Hematopoietic multipotent progenitor cell treated with erythropoietin and hydrocortisone succinate and interleukin-3 and kit ligand, for 8 days (in vitro differentiated cells): ENCODE measurements at places on chromosomes 12 and 14.
A peak's percentile ranks its signal among the peaks of the same experiment; 100 is the strongest.

DNA sequence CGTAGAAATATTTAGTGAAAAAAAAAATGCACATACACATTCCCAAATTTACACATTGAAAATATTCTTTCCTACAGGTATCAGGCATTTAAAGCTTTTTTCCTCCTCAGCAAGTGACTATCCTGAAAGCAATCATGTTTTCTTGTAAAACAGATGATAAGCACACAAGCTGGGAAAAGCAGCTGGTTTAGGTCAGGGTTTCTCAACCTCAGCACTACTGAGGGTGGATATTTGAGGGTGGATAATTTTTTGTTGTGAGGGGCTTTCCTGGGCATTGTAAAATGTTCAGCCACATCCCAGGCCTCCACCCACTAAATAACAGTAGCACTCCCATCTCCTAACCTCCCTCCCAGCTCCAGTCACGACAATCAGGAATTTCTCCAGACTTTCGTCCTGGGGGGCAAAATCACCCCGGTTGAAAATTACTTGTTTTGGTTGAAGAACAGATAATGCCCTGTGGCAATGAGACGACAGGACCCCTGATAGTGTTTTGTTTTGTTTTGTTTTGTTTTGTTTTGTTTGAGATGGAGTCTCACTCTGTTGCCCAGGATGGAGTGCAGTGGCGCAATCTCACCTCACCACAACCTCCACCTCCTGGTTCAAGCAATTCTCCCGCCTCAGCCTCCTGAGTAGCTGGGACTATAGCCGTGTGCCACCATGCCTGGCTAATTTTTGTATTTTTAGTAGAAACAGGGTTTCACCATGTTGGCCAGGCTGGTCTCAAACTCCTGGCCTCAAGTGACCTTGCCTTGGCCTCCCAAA lies 15.0 kb upstream of the NT5DC3 start:
- no peak for DNase-seq

DNA sequence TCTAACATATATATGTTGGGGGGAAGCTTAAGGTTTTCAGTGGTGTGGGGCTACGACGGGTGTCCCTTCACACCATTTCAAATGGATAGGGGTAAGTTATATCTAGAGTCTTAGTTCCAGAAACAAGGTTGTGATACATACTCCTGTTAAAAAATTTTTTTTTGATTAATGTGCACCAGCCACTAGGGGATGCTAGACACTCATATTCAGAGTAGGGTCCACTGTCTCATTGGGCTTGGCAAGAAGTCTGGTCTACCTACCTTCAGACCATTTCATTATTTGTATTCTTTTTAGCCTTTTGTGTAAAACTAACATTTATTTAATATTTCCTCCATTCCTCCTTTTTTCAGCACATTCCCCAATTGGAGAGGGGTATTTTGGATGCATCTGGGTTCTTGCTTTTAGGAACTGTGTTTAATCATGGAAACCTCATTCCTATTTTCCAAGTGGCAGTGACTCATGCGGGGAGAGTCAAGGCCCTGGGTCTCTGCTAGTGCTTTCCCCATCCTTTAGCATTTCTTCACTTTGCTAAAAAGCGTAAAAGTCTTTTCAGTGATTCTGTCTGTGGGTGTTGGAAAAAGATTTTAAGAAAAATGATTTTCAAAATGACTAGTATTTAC lies 33.4 kb downstream of the ANO4 start:
- DNase-seq = peak; percentile 27

GRCh38 chr12:120652656-120653435 lies 12.4 kb downstream of the CABP1 start:
- no peak for DNase-seq

DNA sequence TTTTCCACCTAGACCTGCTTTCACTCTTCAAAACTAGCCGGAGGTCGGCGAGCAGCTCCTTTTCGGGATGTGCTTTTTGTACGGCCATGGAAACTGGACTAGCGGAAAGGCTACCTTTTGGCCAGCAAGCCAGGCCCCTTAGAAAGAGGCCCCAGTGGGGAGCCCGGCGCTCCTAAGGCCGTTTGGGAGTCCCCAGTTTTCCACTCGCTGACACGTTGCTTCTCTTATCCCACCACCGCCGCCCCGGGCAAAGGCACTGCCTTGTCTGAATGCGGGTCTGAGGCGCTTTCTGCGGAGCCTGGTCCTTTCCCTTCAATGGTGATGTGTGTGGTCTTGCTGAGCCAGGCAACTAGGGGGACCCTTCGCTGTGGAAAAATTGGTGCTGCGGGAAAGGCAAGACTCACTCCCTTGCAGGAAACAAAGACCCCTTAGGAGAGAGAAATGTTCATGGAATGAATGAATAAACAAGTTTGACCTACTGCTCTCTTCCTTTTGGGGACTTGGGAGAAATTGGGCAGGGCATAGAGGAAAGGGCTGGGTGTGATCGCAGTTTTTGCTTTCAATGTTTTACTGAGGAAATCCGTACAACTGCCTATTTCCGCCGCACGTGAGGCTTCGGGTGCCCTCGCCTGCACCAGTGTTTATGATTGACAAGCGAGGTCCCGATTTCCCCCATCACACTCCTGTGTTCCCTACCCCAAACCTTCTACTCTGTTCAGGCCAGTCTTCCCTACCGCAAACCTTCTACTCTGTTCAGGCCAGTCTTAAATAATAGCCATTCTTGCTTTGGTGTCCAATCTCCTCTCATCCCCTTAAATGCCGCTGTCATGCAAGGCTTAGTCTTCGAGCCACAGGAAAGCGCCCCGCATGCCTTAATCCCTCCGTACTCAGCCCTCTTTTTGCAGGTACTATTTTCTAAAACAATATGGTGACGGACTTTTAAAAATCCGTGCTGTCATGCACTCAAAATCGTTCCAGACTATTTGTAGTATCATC lies 1.0 kb upstream of the SLC38A2 start:
- DNase-seq = peak; percentile 52

DNA sequence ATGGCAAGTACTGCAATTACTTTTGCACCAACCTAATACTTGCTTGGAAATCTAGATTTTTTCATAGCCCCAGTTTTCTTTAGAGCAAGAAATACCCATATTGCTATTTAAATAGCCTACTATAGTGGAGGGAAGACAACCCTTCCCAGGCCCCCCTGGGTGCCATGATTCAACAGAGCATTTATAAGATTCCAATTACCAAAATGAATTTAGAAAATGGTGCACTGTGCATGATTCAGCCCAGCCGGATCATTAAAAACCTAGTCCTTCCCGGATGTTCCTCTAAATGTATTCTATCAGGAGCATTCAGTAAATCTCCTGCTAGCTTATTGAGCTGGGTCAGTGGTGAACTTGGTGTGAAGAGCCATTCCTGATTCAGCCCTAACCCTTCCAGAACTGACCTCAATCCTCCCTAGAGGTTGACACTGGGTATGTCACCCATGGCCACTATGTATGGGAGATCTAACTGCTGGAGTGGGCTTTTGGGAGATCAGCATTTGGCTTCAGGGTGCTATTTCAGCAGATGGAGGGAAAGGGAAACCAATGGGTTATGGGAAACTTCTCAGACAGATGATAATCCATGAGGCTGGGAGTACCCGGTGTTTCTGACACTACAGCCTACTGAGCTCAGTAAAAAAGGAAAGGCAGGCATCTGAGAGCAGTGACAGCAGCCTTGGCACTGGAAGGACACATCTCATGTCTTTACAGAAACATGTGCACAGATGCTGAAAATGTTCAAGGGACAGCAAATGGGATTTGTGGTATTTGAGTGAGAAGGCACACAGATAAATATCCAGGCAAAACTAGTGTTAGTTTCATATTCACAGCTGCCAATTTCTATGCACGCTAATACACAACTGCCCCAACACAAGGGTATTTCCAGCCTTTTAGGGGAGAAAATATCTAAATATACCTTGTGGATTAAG lies 258.9 kb downstream of the DPF3 start:
- DNase-seq = no peak

GRCh38 chr12:68497702-68498101 lies 113.0 kb upstream of the RAP1B start:
- peak; percentile 71 for DNase-seq

DNA sequence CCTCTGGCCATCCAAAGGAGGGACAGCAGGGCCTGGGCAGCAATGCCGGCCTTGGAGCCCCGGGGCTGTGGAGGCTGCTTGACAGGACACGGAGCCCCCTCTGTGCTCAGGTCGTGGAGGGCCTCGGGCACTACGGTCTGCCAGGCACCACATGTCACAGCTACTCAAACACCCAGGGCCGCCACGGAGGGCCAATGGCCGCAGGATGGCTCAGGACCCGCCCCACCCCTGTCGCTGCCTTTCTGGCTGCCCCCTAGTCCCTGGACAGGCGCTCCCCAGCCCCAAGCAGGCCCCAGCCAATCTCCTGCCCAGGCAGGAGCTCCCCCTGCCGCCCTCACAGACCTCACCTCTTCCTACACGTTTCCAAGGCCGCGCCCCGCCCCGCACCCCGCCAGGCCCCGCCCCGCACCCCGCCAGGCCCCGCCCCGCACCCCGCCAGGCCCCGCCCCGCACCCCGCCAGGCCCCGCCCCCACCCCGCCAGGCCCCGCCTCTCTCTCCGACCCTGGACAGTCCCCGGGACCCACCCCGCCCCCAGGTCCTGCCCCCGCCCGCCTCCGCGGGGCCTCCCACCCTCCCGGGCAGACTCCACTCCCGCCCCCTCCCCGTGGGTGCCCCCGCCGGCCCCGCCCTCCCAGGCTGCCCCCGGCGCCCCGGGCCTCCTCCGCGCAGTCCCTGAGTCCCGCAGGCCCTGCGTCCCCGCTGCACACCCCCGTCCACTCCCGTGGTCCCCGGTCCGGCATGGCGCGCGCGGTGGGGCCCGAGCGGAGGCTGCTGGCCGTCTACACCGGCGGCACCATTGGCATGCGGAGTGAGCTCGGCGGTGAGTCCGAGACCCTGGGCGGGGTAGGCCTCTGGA lies at the start of gene ASPG:
Gene ASPG, plus strand, starts transcription at position 669 of the 857 bp plus-strand sequence. Its CDS starts 71 bp downstream, at position 740.
- DNase-seq = no peak

- DNase-seq = no peak
Observed at GRCh38 chr12:94799136-94799535, 148.8 kb upstream of the TMCC3 start.

DNA sequence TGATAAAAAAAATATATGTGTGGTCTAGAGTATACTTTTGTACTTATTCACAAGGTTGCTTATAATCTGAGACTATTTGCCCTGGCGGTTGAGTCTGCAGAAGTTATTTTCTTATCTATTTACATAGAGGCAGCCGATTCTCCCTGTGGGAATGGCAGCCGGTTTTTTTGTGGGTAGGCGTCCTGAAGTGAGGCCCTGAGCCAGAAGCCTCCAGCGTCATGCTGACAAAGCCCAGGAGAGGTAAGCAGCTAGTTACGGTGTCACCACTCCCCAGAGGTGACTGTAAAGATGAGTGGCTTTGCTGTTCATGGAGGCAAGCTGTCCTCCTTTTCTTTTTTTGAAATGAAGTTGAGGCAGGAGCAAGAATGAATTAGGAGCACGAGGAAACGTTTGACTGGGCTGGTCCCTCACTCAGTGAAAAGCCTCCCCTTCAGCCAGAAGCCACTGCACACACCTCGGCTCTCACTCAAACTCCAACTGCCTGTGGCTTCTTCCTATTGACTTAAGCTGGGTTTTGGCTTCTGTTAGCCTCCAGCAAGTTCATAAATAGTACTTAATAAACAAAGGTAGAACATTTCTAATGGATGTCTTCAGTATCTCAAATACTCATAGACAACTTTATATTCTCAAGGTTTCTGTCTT lies 21.5 kb downstream of the PAX9 start:
- DNase-seq = no peak

DNA sequence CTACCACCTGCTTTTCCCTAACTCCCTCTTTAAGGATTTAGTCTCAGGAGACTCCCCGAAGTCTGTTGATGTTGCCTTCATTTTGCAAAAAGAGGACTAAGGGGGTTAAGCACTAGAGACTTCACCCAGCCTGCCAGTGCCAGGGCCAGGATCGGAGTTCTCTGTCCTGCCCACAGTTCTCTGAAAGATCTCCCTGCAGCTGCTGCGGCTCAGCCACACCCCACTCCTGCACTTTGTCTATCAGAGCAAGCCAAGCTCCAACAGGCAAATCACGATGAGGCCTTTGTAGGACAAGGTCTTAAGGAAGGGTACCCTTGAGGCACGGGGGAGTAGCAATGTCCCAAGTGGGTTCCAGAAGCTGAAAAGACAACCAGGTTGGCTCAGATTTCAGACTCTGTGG lies 148.8 kb upstream of the EGLN3 start:
- DNase-seq = peak; percentile 6

DNA sequence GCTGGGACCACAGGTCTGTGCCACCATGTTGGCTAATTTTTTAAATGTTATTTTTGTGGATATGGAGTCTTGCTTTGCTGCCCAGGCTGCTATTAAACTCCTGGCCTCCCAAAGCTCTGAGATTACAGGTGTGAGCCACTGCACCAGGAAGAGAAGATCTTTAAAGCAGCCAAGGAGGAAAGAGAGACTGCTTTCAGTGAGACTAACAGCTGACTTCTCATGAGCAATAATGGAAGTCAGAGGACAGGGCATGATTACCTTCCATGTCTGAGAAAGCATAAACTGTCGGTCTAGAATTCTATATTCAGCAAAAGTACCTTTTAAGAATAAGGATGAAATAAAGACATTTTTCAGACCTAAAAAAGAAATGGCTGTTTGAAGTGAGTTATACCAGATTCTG lies 57.3 kb upstream of the CHGA start:
- no peak for DNase-seq

GRCh38 chr14:102507081-102507856 lies 2.3 kb downstream of the ANKRD9 start:
- DNase-seq = no peak

- peak; percentile 31 for DNase-seq
Observed at GRCh38 chr12:51593539-51593938, 2.5 kb downstream of the SCN8A start.

DNA sequence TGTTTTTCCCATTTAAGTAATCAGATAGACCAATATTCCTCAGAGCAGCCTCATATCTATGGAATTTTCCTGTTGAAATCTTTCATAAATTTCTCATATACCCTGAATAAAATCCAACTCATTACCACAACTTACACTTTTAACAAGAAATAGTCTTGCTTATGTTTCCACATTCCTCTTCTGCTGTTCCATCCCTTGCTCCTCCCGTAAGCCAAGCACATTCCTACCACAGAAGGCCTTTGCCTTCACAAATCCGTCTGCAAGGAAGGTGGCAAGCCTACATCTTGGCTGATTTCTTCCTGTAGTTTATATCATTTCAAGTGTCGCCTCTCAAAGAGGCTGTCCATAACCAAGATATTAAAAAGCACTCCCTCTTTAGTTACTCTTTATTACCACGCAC lies 127.7 kb downstream of the C12orf50 start:
- DNase-seq = no peak

- DNase-seq = no peak
Observed at GRCh38 chr14:34496679-34497513, 34.9 kb upstream of the SPTSSA start.

DNA sequence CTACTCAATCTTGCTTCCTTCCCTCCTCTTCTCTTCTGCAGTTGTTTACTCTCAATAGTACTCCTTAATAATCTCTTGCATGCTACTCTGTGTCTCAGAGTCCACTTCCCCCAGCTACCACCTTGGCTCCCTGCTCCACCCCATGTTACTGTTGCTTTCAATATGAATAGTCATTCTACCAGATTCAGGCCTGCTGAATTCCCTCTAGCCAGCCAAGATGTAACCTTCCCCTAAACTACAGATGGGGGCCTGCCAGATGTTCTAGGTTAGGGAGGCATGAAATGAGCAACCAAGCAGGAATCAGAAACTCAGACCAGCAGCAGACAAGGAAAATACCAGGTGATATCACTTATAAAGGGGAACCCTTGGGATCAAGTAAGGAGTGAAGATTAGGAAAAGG lies 392.1 kb upstream of the DDHD1 start:
- DNase-seq = no peak

GRCh38 chr14:100143523-100143922 lies 15.9 kb downstream of the DEGS2 start:
- DNase-seq = no peak
